Activated CD8-positive, alpha-beta memory T cell treated with anti-CD3 and anti-CD28 coated beads for 1 hour (primary cell): ENCODE measurements at places on chromosomes 3 and 15.
A peak's percentile ranks its signal among the peaks of the same experiment; 100 is the strongest.

- no peak for DNase-seq
Measured at GRCh38 chr3:33145221-33145900, 31.5 kb downstream of the CRTAP start.

DNA sequence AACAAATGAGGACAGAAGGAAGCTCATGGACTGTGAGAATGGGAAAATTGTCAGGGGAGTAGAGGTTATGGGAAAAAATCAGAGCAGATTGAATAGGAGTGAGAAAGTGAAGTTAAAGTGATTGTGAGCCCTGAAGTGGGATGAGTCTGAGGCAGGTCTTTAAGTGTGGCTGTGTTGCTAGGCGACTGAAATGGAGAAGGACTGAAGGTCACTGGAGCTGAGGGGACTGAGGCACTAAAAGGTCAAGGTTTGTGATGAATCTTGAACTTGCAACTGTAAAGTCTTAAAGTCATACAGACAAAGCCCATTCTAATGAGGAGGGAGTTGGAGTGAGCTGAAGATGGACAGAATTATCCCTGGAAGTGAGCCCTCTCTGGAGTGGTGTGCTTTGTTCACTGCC is 518.9 kb downstream of the TUSC7 start:
- DNase-seq: no peak

DNA sequence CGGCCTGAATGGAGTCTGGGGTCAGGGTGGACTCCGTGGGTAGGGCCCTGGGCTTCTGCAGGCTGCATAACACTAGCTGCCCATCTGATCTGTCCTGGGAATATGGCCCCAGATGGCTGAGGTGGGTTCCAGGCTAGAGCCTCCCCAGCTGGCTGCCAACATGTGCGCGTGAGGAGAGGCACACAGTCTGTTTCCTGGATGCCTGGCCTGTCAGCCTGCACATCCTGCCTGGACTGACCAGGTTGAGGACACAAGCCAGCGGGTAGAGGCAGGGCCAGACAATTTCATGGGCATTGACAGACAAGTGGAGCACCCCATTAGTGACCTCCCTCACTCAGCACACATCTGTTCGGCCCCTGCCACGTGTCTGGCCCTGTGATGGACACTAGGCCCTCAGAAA is 29.8 kb upstream of the RPL29 start:
- DNase-seq: no peak

DNA sequence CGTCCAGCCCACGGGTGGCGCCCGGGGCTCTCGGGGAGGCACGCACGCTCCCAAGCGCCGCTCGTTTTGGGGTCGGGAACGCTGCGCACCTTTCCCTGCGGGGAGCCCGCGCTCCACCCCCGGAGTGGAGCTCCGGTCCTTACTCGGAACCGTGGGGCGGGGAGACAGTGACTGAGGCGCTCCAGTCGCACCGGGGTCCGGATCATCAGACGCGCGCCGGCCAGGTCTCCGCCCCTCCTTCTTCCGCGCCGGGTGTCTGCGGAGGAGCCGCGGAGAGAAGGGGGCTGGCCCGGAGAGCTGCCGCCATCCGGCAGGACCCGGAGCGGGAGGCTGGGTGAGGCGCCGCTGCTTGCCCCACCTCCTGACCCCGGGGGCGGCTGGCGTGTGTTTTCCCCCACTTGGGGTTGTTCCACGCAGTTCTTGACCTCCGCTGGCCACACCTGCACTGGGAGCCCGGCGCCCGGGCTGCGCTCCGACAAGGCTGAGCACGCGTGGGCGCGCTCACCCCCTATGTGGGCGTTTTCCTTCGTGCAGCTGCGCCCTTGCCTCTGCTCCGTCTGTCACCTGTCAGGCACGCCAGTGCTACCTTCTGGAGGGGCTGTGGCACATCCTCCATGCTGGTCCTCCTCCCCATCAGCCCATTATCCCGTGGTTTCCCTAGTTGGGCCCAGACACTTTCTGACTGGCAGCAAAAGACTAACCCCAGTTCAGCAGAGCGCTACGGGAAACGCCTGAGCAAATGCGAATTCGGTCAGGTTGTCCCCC is at the start of gene MCF2L2:
Gene MCF2L2, minus strand, starts transcription at position 173 of the 765 bp plus-strand sequence. CDS start 642 bp downstream, outside the sequence.
- peak; percentile 57 for DNase-seq

GRCh38 chr3:134974624-134975023 is 179.6 kb downstream of the EPHB1 start:
- DNase-seq: no peak

DNA sequence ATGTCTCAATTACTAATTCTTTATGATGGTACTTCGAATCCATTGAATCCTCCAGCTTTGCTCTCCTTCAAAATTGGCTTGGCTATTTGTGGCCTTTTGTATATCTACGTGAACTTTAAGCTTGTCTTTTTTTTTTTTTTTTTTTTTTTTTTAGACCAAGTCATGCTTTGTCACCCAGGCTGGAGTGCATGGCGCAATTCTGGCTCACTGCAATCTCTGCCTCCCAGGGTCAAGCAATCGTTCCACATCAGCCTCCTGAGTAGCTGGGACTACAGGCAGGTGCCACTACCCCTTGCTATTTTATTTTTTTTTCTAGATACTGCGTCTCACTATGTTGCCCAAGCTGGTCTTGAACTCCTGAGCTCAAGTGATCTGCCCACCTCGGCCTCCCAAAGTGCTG is 7.7 kb upstream of the DIPK2A start:
- DNase-seq: no peak

DNA sequence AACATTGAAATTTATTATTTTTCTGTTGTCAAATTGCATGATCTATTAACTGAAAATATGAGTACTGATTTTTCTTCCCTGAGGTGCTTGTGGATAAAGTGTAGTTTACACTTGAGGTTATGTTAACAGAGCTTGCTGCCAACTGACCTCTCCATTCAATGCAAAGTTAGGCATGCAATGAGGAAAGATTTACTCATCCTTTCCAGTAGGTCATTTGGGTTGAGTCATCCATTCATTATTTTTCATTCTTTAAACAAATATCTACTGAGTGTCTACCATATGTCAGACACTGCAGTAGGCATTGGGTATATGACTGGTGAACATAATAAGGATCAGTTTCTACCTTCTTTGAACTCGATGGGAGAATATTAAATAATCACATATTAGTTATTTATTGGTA is 604.1 kb downstream of the EDEM1 start:
- no peak for DNase-seq

DNA sequence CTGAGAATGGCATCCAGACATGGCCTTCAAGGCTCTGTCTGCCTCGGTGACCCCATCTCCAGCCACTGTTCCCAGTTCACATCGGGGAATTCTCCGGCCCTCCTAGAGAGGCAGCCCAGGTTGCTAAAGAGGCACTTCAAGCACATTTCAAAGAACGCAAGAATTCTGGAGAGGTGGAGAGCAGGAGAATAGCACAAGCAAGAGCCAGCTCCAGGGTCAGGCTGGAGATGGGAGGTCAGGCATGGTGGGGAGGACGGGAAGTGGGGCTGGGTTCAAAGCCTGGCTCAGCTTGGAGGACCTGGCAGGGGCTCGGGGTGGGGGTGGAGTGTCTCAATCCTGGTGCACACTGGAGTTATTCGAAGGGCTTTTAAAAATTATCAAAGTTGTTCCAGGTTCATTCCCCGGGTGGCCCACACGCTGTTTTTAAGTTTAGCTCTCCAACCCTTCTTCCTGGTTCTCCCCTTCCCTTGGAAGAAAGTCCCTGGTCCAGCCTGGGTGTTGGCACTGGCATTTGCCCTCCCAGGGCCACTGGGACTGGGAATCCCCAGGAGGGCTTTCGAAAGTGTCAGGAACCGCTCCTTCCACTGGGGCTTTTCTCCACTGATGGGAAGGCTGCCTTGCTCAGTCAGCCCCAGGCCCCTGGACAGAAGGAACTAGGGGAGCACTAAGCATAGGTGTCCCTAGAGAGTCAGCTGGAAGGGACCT is 35.8 kb downstream of the ZNF710 start:
- no peak for DNase-seq

DNA sequence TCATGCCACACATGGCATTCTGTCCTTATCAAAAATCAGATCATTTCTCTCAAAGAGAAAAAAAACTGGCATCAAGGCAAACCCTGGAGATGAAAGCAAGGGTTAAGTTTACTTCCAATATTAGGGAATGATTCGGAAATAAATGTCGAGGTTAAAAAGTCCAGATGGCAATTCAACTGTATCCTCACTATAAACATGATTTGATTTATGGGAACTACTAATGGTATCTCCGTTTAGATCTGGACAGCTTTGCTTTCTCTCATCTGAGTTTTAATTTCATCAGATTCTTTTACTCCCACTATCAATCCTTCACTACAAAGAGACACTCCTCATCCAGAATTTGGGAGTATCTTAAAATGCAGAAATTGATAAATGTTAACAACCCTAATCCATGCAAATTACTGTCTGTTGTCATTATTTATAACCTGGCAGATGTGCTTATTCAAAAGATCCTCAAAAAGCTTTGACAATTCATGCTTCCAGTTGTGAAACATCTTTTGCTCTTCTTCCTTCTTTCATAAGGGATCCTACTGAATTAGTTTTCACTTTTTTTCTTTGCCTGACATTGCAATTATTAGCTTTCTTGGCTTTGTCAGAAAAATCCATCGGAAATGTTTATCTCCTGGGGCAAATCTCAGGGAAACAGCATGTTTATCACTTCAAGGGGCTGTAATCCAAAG is 903.2 kb downstream of the MCTP2 start:
- no peak for DNase-seq

GRCh38 chr3:40588406-40588805 is 63.6 kb downstream of the ZNF621 start:
- DNase-seq: no peak

DNA sequence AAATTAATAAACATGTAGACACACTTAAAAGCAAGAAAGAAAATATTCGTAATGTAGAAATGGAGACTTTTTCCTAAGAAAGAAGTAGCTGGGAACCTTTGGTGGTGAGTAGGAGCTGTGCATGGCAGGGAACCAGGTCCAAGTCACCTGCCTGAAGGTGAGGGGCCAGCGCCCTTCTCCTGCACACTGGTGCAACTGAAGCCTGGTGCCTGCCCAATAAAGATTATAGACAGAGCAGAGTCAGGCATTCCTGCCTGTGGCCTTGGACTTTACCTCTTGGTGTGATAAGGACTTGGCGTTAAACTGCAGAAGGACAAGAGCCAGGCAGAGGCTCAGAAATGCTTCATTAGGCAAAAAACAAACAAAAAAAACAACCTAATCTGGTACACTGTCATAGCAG is 14.2 kb downstream of the CFAP91 start:
- DNase-seq: no peak

DNA sequence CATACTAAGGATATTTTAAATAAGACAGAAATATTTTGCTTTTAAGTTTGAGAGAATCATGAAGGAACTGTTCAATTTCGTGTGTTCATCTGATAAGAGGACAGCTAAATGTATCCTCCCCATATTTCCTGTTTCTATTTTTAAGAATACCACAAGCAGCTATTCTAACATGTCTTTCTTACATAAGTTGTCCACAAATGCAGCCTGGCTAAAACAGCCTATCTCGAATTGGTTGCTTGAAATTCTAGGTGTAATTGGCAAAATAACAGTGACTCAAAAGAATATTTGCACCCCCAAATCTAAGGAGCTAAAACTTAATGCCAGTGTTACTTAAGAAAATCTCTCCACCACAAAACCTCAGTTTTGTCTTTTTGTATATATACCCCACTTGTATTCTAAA is 35.0 kb downstream of the BTLA start:
- DNase-seq: no peak

GRCh38 chr15:80173022-80173759 is 20.4 kb downstream of the FAH start:
- DNase-seq: peak; percentile 43

- no peak for DNase-seq
Measured at GRCh38 chr3:74469151-74469550, 145.3 kb downstream of the CNTN3 start.

GRCh38 chr3:47250309-47251060 is 32.1 kb downstream of the KIF9 start:
- DNase-seq: no peak

GRCh38 chr3:59791774-59792308 is 742.0 kb upstream of the CFAP20DC start:
- DNase-seq: no peak

- no peak for DNase-seq
Measured at GRCh38 chr3:82376883-82377282, 615.4 kb upstream of the GBE1 start.

- DNase-seq: no peak
Measured at GRCh38 chr3:64290864-64291263, 65.6 kb upstream of the PRICKLE2 start.
